HEK293T (cell line): ENCODE measurements at places on chromosomes 2 and 18.

GRCh38 chr2:101349893-101350662, 37.2 kb downstream of the CREG2 start:
- no peak for DNase-seq

DNA sequence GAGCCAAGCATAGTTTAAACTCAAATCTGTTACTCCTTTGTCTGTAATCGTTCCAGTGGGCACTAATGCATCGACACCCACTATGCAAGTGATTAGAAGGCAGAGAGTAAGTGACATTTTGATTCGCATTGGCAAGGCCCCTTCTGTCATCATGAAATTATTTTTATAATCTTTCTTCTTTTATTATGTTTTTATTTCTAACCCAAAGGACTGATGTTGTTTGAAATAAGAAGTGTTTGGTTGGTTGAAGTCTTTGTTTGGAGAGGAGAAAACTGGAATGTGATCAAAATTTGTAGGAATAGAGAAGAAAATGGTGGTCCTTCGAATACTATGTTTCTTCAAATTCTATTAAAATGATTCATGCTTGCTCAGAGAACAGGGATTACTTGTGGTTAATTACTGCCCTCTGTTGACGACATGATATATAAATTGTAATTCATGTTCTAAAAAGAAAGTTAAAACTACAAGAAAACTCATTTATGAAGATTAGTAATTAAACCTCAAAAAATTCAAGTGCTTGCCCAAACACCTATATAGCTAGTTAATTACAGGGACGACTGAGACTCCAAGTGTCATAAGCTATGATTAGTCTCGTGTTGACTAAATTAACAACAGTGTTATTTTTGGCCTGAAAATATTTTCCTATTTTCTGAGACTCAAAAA, 26.4 kb upstream of the TFPI start:
- DNase-seq, result peak; percentile 22

- DNase-seq, result no peak
Observed at GRCh38 chr2:153106802-153107477, 371.6 kb downstream of the RPRM start.

DNA sequence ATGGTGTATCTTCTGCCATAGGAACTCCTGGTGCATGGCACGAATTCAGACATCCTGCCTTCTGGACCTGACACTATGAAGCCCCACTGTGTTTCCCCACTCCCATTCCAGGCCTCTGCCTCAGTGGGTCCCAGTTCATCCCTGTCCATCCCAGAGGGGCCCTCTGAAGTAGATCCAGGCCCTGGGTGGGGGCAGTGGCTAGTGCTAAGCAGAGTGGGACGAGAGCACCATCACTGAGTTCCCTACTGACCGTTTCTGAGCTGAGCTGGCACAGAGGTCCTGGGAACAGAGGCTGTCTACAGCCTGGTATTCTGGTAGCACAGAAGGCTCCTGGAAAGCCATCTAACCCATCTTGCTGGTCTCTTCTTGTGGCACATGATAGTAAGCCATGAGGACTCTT, 54.0 kb downstream of the ATOH8 start:
- no peak for DNase-seq

- no peak for DNase-seq
Observed at GRCh38 chr2:39124746-39125057, 3.9 kb upstream of the SOS1 start.

GRCh38 chr2:219695145-219695709, 67.8 kb downstream of the SLC4A3 start:
- no peak for DNase-seq

DNA sequence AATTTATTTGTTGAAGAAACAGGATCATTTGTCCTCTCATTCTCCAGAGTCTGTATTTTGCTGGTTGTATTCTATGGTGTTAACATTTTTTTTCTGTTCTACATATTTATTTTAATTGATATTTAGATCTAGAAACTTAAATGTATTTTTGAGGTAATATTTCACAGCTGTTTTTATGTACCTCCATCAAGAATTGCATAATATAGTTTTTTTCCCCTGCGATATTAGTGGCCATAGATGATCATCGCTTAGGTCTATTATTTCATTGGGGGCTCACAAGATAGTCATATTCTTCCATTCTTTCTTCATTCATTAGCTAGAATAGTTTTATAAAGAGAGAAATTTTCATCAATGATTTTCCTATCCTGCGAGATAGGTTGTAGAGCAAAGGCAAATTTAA, 89.3 kb downstream of the PARD3B start:
- DNase-seq, result no peak

DNA sequence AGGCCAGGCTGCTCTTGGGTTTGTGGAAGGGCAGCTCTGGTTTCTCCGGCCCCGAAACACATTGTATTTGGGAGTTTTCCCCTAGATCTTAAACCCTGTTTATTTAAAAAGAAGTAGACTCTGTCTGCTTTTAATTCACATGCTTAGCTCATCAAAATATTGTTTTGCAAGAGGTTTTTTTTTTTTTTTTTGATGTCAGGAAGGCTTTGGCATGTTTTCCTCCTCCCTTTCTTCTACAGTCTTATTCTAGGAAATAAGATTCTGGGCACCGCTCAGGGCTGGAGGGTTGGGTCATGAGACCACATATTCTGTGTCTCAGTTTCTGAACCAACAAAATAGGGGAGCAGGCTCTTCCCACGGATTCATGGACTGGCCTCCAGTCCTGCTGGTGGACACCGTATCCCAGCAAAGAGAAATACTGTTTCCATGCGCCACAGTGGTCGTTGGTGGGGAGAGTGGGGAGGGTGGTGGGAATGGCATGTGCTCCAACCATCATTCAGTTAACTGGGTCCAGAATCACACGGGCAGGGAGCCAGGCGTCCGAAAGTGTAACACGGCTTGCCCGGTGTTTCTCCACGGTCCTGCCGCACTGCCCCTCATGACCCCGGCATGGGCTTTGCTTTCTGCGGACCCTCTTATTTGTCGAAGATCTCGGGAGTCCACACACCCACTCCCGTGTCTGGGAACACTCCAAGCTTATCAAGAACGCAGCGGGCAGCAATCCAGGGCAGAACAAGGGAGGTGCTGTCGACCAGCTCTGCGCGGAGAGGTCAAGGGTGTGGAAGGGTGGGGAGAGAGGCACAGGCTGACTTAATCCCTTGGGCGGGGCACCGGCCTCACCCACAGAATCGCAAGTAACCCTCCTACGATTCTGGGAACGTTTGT, 176.7 kb downstream of the GLI2 start:
- no peak for DNase-seq

DNA sequence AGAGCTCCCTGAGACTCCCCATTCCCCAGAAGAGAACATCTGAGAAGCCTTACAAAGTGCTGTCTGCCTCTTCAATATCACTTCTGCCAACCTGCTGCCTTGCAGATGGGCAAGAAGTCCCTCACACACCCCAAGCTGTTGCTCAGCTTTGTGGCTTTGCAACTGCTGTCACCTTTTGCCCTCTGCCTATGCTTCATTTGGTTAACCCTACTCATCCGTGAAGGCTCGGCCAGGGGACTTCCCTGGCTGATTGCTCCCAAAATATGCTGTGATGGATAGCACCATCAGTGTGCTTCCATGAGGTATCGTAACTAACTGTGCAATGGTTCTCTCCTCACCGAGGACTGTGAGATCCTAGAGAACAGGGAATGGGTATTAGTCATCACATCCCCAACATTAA, 88.9 kb upstream of the CYP1B1 start:
- no peak for DNase-seq

- peak; percentile 10 for DNase-seq
Observed at GRCh38 chr2:60551240-60552077, 2.0 kb downstream of the BCL11A start.

DNA sequence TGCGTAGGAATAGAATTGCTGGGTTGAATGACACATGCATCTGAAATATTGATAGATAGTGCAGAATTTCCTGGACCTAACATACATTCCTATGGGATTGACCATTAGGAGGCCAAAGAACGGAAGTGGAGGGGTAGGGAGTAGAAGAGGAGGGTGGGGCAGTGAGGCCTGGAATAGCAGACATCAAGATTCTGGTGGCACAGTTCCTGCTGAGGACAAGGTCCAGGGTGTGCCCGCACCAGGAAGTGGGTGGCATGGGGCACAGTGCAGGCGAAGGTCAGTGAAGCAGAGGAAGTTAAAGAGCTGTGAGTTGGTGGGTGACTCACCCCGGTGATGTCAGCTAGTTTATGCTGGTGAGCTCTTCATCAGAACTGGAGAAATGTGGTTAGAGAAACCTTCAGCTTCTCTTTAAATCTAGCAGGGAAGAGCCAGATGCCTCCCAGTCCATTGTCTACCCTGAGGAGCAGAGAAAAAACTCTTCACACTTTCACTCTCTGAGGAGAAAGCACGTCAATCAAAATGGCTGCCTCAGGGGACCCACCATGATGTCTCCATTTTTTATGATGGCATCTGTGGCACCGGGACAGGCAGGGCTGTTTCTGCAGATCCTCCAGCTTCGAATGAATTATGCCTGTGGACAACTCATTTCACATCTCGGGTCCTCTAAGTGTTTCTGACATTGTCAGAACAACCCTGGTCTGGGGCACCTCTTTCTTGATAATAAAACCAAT, 55.9 kb upstream of the CTLA4 start:
- DNase-seq, result no peak

GRCh38 chr2:227860221-227860641, 11.2 kb upstream of the DAW1 start:
- DNase-seq, result no peak

GRCh38 chr2:237534380-237534779, 32.0 kb upstream of the PRLH start:
- no peak for DNase-seq

GRCh38 chr2:160918906-160919503, 241.2 kb upstream of the TANK start:
- peak; percentile 59 for DNase-seq

- DNase-seq, result no peak
Observed at GRCh38 chr2:162490052-162490717, 146.3 kb downstream of the GCA start.

- DNase-seq, result no peak
Observed at GRCh38 chr2:82340578-82341053, 2036.1 kb upstream of the LRRTM1 start.

GRCh38 chr2:202249521-202250253, 11.3 kb upstream of the SUMO1 start:
- DNase-seq, result no peak

- no peak for DNase-seq
Observed at GRCh38 chr18:7614042-7614441, 46.9 kb downstream of the PTPRM start.

GRCh38 chr2:105377871-105378270, 21.0 kb downstream of the FHL2 start:
- no peak for DNase-seq

DNA sequence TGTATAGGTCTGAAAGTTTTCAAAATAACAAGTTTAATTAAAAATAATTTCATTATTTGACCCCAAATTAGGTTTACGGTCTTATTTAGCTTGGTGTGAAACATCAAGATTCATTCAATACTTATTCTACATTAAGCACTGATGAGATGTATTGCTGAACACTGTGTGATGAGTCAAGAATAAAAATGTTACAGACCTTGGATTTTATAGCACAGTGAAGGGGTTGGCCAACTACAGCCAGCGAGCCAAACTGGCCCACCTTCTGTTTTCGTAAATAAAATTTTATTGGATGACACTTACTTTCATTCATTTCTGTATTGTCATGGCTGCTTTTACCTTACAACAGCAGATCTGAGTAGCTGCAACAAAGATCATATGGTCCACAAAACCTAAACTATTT, 8.3 kb downstream of the PPP4R1 start:
- no peak for DNase-seq

DNA sequence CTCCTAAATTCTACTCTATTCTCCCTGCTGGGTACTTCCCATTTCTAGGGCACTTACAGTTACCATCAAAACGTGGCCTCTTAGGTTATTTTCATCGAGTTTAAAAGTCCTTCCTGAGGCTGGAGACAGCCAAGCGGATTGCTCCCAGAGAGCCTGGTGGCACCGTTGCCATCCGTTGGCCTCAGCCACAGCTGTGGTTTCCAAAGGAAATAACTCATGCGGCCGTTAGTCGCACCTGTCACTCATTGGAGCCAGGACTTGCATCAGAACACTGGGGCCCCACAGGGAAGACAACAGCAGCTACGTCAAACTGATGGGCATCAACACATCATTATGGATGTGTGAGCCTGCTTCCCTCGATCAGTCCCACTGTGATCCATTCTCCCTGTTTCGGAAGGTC, 453.4 kb downstream of the BCL11A start:
- DNase-seq, result no peak

- DNase-seq, result no peak
Observed at GRCh38 chr2:236946871-236947270, 138.8 kb upstream of the COPS8 start.

DNA sequence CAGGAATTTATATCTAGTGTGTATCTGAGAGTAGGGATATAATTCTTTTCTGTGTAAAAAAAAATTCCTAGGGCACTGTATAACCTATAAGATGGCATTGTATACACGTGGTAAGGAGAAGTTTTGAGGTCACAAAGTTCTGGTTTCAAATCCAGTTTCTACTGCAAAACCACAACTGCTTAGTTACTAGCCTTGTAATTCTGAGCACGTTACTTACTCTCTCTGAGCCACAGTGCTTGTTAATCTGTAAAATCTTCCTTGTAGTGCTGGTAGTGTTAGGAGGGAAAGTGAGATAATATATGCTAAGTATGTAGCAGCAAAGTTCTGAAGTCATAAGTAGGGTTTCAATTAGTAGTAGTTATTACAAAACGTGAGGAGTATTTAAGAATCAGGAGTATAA, 175.4 kb downstream of the SATB2 start:
- no peak for DNase-seq

- no peak for DNase-seq
Observed at GRCh38 chr18:56060967-56061541, 473.1 kb upstream of the TCF4 start.

DNA sequence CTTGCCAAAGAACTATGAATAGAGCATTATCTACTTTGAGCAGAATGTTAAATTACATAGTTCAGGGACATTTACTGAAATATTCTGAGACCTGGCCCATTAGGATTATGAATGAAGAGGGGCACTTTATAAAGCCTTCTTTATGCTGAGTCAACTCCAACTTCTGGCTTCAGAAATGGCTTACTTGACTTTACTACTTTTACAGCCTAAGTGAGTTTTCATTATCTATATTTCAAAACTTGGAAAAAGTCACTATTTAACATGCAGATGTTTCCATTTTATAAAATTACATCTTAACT, 37.7 kb downstream of the SESTD1 start:
- no peak for DNase-seq

DNA sequence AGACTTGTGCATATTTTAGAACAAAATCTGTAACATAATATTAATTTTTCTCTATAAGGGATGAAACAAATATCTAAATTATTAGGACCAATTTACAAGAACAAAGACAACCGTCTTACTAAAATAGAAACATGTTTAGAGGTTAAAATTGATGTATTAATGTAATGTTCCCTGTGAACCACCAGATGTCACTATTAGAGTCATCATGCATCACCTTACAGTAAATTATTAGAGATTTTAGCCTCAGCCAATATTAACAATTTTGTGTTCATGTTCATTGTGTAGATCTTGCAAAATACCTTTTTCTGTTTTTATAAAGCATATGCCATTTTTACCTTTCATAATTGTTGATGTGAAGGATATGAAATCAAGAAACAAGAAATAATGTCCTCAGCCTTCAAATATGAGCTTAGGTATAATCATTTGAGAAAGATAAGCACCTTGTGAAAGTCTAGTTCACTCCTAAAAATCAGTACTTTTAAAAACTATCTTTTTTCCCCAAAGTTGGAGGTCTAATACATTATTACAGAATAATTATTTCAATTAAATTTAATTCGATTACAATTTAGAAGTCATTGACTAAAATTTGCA, 344.3 kb upstream of the KCNH7 start:
- peak; percentile 9 for DNase-seq
